Pancreas (tissue), 10 donors: ENCODE measurements at places on chromosomes 2 and 18.

- no peak for DNase-seq
Measured at GRCh38 chr2:12718711-12719399, 2.1 kb downstream of the TRIB2 start.

DNA sequence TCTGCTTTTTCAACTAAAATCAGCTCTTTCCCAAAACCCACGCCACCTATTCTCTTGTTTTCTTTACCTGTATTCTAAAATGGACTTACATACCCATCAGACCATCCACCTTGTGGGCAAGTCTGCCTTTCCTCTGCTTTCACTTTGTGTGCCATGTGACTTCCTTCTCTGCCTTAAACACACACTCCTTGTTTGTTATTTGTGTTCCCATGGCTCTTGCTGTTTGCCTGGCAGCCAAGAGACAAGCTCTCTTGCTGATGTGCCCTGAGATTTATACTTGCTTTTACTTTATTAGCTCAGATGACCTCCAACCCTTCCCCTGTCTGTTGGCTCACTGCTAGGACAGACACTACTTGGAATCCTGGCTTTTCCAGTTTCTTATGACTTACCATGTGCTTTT lies 309.7 kb upstream of the LRRTM4 start:
- DNase-seq: no peak

- no peak for DNase-seq
Measured at GRCh38 chr2:69305712-69306392, 81.2 kb downstream of the GFPT1 start.

DNA sequence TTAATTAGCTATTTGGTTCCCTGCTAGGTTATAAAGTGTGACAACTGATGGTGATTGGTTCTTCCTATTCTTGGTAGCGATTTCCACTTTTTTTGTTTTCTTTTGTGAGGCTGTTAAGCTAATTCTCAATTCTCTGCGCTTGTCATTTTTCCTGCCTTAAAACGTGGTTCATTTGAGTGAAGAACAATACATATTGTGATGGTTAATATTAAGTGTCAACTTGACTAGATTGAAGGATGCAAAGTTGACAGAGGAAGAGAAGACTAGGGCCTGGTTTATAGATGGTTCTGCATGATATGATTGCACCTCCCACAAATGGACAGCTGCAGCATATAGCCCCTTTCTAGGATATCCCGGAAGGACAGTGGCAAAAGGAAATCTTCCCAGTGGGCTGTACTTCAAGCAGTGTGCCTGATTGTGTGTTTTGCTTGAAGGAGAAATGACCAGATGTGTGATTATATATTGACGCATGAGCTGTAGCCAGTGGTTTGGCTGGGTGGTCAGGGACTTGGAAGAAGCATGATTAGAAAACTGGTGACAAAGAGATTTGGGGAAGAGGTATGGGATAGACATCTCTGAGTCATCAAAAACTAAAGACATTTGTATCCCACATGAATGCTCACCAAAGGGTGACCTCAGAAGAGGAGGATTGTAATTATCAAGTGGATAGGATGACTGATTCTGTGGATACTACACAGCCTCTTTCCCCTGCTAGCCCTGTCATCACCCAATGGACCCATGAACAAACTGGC lies 39.4 kb upstream of the ZNF804A start:
- DNase-seq: no peak

- no peak for DNase-seq
Measured at GRCh38 chr2:168186452-168186851, 60.9 kb downstream of the STK39 start.
